ENCODE measurements at places on chromosomes 1 and 21.

DNA sequence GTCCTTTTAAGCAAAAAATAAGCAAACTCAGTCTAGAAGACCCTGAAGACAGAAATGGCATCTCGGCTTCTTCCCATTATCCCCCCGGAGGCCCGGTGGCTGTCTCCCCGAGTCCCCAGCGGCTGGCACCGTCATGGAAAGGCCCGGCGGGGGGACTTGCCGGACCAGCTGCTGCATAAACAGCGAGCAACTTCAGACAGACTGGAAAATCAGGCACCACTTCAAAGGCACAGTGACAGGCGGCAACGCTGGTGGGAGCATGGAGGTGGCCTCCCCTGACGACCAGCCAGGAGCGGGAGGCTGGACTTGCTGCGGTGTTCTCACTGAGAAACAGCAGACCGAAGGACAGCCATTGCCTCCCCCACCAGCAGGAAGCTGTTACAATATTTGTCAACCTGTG, 18.4 kb upstream of the C1QA start:
- no peak for DNase-seq

- no peak for DNase-seq
Measured at GRCh38 chr1:93304716-93305138, 41.0 kb upstream of the DR1 start.

DNA sequence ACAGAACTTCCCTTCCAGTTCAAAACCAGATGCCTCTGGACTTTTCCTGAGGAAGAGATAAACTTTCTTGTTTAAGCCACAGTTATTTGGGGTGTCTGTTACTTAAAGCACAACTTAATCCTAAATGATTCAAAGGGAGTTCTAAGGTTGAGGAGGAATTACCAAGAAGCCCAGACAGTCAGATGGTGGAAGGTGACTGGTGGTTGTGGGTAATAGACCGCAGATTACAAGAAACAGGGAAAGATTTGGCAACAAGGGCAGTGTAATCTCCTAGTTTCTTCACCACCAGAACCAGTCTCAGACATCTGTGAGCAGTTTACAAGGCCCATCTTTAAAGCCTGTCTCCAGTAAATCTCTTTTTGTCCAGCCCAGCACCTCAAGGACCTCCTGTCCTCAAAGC, 130.1 kb upstream of the CTTNBP2NL start:
- DNase-seq: no peak

DNA sequence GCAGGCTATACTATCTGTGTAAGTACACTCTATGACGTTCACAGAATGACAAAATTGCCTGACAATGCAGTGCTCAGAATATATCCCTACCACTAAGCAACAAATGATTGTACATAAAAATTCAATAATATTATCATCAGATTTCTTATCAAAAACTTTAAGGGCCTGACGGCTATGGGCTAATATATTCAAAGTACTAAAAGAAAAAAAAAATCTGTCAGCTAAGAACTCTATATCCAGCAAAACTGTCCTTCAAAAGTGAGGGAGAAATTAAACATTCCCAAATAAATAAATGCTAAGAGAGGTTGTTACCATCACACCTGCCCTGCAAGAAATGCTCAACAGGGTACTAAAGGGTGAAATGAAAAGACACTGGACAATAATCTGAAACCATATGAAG, 127.3 kb downstream of the TM2D1 start:
- no peak for DNase-seq

DNA sequence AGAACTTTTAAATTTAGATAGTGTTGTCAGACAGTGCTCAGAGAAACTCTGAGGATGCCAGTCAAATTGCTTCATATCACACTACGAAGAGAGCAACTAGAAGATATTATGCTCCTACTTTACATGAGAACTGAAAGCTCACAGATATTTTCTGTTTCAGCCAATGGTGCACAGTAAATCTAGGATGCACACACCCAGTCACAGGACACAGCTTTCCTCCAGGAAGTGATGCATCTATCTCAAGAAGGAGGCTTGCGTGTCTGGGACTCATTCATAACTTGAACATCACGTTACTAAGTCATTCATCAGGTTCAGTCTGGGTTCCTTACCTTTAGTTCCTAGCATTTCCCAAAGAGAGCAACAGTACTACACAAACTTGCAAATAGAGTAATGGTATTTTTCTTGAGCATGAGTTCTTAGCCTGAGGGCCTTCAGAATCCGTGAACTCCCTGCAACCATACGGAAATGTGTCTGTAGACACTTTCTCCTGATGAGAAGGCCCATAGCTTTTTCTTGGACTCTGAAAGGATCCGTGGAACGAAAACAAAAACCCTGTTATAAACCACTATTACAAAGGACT, 12.2 kb downstream of the ZNF697 start:
- no peak for DNase-seq

- DNase-seq: no peak
Measured at GRCh38 chr1:147807405-147807804, 47.0 kb upstream of the GJA5 start.

GRCh38 chr1:25948641-25949040, 42.4 kb upstream of the STMN1 start:
- no peak for DNase-seq

DNA sequence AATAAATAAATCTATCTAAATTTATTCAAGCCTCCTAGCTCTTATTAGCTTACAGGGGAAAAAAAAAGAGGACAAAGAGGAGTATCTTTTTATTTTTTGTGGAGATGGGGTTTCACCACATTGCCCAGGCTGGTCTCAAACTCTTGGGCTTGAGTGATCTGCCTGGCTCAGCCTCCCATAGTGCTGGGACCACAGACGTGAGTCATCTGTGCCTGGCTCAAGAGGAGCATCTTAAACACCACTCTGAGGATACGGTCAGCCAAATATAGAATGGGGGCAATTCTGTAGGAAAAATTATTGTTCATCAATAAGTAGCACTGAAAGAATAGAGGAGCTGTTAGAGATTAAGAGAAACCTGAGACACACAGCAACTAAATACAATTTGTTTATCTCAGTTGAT, 24.1 kb downstream of the SLC45A3 start:
- DNase-seq: no peak
